Hematopoietic multipotent progenitor cell treated with erythropoietin and hydrocortisone succinate and interleukin-3 and kit ligand, for 4 days (in vitro differentiated cells): ENCODE measurements at places on chromosomes 12 and 14.

- peak; percentile 25 for DNase-seq
These were observed 1.8 kb downstream of the GALNT9 start for GRCh38 chr12:132327336-132328171.

- no peak for DNase-seq
These were observed 65.8 kb downstream of the RESF1 start for GRCh38 chr12:32024884-32025592.

GRCh38 chr12:124289634-124290600 is 5.0 kb upstream of the RFLNA start:
- no peak for DNase-seq

- DNase-seq = no peak
These were observed 366.8 kb upstream of the ATXN7L3B start for GRCh38 chr12:74170645-74171477.

DNA sequence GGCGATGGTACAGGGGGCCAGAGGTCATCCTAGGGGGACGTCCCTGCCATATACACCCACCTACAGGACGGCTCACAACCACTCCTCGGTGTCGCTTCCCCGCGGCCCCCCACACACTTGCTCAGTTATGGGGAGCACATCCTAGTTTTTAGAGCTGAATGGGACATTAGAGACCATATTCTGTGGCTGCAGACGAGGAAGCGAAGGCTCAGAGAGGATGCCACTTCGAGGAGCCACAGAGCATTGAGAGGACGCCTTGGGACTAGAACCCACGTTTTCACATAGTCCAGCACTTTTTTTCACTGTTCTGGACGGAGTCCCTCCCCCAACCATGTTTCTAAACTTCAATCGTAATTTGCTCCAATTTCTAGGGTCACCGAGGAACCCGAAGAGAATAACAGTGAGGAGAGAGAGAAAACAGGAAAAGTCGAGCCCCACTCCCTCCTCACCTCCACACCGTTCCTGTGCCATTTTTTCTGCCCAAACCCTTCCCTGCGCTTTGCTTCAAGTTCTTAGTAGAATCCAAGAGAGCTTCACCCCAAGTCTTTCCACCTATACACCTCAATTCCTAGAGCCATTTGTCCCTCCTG is 641 bp upstream of the ASCL1 start:
- DNase-seq = no peak
